ENCODE measurements at places on chromosomes 13 and 19.
A peak's percentile ranks its signal among the peaks of the same experiment; 100 is the strongest.

- no peak for DNase-seq
These were observed 1.4 kb upstream of the PHLDB3 start for GRCh38 chr19:43505941-43506340.

DNA sequence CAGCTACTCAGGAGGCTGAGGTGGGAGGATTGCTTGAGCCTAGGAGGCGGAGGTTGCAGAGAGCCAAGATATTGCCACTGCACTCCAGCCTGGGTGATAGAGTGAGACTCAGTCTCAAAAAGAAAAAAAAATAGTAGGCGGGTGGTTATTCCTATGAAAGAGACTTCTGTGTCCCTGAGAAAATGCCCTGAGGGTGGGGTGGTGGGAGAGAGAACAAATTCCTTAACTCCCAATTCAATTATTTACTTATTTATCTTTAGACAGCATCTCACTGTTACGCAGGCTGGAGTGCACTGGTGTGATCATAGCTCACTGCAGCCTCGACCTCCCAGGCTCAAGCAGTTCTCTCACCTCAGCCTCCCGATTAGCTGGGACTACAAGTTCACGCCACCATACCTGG, 10.3 kb upstream of the EEF2 start:
- DNase-seq = no peak

- DNase-seq = no peak
These were observed 443.5 kb downstream of the HS6ST3 start for GRCh38 chr13:96533408-96533807.

DNA sequence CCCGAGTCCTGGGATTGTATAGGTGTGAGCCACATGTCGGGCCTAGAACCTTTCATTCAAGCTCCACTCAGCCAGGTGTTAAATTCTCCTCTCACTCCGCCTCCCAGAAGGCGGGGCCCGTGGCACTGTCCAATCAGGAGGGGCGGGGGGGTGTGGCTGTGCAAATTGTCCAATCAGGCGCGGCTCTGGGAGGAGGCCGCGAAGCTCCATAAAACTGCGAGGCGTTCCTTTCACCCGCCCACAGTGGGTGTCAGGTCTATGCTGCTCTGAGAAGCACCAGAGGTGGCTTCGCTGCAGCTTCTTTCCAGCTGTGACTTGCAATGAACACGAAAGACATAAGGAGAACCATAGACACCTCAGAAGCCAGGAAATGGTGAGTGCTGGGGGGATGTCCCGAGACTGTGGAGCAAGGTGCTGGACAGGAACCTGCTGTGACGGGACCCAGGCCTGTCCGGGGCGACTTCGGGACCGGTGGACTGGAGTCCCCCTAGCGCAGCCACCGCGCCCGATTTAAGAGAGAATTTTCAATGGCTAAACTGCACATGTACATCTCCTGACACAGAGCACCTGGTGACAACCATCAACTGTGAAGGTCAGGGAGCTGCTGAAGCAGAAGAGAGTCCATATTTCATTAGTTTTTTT, 3.0 kb upstream of the ZNF136 start:
- DNase-seq = no peak

- DNase-seq = no peak
These were observed 9.2 kb downstream of the KANK3 start for GRCh38 chr19:8333767-8334457.

DNA sequence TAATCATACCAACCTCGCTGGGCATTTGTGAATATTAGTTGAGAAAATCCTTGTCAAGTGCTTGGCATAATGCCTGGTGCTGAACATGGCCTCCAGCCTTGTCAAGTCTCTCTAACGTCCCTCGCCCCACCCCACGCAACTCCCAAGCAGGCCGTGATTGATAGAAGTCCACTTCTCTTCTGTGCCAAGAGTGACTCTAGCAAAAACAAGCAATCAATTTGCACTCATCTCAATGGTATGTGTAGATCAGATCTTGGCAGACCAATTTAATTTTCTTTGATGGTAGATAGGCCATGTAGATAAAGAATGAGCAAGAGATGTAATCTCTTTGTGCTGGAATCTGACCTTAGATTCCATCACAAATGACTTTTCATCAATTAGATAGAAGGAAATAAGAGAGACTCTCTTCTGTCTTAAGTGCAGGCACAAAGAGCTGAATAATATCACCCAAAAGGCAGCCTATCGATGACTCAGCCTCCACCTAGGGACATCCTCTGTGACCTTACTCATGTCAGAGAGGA, 31.0 kb upstream of the KATNAL1 start:
- DNase-seq = no peak

DNA sequence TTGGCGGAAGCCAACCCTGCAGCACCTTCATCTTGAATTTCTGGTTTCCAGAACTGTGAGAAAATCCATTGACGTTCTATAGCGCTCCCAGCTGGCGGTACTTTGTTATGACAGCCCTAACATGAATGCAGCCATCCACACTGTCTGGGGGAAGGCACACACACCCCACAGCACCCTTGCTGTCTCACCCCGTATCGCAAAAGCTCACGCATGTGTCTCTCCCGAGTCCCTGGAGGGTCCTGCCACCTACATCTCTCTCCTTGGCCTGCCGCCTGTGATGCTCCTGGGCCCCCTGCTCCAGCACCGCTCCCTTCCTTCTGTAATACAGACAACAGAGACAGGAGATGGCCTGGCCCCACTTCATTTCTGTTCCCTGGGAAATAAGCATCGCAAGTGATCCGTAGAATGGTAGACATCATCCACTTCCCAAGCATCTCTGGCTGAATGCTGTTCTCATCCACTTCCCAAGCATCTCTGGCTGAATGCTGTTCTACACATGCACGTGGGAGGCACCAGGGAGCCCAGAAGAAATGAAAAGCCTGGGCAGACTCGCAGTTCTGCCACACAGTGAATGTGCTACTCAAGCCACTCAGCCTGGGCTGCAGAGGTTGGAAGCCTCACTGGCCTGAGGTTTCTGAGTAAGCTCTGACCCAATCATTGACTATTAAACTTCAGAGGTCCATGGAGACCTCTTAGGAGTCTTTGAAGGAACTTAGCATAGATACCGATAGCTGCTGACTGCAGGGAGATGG, 29.6 kb downstream of the EPN1 start:
- DNase-seq = no peak

GRCh38 chr19:33274663-33275558, 27.4 kb downstream of the CEBPA start:
- DNase-seq = no peak

DNA sequence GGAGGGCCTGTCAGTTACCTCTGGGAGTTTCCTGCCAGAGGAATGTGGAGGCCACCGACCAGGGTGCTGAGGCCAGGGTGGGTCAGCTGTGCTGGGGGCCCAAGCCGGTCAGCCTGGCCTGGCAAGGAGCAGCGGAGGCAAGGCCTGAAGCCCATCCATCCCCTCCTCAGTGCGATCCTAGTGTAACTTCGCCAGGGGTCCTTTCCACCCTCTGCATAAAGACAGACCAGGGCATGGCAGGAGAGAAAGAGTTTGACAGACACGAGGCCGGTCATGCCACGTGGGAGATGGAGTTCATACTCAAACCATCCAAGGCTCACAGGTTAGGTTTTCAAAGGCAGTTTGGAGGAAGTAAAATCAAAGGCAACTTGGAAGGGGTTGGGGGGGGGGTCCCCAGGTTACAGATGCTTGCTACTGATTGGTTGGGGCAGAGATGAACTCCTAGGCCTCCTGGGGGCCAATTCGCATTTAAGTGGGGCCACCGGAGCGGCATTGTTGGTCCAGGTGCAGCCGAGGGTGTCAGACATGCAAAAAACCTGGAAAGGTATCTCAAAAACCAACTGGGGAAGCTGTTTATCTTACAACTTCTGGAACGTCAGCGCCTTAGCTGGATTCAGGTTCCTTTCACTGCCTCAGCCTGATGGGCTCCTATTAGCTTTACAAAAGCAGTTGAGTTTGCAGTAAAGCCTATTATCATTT, 36.8 kb upstream of the DPRX start:
- DNase-seq = no peak

DNA sequence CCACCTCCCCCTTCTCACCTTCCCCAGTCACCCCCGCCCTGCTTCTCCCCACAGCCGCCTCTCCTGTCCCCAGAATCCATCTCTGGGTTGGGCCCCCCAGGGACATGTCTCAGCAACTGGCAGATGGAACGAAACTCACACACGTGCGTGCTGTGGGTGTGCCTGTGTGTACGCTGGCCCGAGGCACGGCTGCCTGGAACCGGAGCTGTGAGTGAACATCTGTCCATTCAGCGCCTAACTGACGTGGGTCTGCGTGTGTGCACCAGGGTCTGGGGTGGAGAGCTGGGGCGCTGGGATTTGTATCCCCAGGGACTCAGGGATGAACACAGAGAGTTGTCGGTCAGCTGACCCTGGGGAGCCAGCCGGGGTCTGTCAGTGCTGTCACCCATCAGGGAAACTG, 752 bp upstream of the HAS1 start:
- DNase-seq = no peak

- DNase-seq = no peak
These were observed 134.4 kb downstream of the USP12 start for GRCh38 chr13:27037171-27037570.

DNA sequence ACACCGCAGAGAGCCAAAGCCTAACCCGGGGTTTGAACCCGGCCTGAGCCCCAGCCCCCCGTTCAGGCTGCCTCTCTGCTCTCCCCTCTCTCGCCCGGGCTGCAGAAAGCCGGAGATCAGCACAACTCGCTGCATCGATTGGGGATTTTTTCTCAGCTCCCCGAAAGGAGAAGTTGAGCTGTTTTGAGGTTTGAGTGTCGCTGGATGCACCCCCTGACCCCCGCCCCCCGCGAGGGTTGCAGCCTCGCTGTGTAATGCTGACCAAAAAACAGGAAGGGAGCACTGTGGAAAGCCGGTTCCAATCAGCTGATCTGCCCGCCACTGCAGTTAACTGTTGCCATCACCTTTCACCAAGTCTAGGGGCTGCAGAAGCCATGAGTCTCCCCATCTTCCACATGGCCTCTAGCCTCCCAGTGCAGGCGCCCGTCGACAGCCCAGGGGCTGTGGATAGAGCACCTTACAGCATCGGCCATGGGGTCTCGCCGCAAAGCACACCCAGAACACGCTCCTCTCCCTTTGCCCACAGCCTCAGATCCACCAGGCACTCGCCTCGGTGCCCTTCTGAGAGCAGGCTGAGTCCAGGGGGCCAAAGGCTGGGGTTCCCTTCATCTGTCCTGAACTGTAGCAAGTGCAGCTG, 34.5 kb downstream of the MYO9B start:
- peak; percentile 78 for DNase-seq

- DNase-seq = no peak
These were observed 27.0 kb downstream of the NFIX start for GRCh38 chr19:13022111-13022858.

- no peak for DNase-seq
These were observed 90.5 kb downstream of the COL4A2 start for GRCh38 chr13:110397436-110398115.

GRCh38 chr13:41420146-41420545, 37.2 kb upstream of the RGCC start:
- DNase-seq = no peak

DNA sequence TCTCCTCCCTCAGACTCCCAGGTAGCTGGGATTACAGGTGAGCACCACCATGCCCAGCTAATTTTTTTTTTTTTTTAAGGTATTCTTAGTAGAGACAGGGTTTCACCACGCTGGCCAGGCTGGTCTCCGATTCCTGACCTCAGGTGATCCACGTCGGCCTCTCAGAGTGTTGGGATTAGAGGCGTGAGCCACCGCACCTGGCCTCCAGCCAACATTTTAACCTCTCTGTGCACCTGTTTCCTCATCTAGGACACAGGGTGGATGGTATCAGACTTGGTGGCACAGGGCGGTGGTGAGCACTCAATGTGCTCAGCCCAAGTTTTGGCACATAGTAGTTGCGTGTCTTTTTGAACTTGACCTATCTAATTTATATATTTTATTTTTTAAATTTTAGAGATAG, 12.5 kb downstream of the APBA3 start:
- DNase-seq = no peak

GRCh38 chr19:39167461-39168257, 29.1 kb upstream of the NCCRP1 start:
- no peak for DNase-seq

- DNase-seq = no peak
These were observed 180.9 kb downstream of the DIAPH3 start for GRCh38 chr13:59982631-59983382.

GRCh38 chr13:102556806-102557205, 40.0 kb upstream of the TPP2 start:
- DNase-seq = no peak

DNA sequence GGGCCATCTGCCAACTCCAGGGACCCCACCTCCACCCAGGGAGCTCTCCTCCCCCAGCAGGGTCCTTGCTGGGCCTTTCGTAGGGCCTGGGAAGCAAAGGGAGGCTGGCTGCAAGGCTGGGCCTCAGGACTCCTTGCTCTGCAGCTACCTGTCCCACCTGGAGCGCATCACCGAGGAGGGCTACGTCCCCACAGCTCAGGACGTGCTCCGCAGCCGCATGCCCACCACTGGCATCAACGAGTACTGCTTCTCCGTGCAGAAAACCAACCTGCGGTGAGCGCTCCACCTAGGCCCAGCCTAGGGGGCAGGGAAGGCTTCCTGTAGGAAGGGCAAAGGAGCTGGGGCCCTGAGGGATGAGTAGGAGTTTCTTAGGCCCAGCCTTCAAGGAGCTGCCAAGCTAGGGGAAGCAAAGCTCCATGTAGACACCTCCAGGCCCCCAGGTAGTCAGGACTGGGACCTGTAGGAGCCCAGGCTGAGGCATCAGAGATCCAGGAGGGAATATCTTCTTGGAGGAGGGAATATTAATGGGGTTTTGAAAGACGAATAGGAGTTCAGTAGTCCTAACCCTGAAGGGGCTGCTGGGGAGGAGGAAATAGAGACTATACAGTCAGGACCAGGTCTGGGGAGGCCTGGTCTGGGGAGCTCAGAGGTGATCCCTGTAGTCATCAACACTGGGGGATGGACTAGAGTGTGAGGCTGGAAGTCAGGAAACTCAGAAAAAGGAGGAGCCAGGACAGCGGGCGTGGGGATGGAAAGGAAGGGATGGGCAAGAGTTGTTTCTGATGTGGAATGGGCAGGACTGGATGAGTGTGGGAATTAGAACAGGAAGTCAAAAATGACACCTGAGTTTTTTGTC, 16.0 kb downstream of the GNA15 start:
- DNase-seq = no peak

DNA sequence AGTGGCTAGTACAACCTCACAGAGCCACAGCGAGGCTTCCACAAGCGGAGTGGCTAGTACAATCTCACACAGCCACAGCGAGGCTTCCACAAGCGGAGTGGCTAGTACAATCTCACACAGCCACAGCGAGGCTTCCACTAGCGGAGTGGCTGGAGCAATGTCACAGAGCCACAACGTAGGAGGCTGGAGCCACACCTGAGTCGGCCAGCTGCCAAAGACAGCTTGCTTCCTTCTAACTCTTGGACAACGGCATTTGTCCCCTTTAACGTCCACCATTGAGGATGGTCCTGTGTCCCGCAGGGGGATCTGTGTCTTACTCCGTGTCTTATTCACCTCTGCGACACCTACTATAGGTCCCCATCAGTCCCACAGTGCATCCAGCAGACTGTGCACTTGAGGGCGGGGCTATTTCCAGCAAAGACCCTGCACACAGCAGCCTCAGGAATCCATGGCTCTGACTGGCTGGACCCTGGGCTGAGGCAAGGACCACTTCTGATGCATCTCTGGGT, 3.7 kb downstream of the ZNF787 start:
- no peak for DNase-seq

Data from CD4-positive, alpha-beta T cell treated with Interferon gamma for 1 hour (primary cell).